ENCODE measurements at places on chromosomes 12 and 14.

GRCh38 chr12:113049976-113050742 lies 6.4 kb upstream of the DTX1 start:
- no peak for DNase-seq

GRCh38 chr12:1553987-1554982 lies 40.1 kb downstream of the FBXL14 start:
- no peak for DNase-seq

GRCh38 chr14:105137481-105138020 lies 31.0 kb downstream of the JAG2 start:
- no peak for DNase-seq

DNA sequence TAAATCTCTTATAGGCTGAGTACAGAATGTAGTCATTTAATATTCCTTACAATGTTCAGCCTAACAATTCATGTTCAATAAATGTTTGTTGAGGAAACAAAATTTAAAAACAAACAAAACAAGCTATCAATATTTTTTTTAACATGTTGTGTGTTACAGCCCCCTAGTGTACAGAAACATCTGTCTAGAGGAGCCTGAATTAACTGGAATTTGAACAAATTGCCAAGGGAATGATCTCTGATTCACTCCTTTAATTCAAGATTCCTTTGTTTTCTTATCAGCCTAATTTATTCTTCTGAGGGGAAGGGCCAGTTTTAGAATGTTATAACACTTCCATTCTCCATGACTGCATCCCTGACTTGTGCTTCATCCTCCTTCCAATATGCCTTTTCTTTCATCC lies 127.2 kb downstream of the CMAS start:
- DNase-seq: no peak

DNA sequence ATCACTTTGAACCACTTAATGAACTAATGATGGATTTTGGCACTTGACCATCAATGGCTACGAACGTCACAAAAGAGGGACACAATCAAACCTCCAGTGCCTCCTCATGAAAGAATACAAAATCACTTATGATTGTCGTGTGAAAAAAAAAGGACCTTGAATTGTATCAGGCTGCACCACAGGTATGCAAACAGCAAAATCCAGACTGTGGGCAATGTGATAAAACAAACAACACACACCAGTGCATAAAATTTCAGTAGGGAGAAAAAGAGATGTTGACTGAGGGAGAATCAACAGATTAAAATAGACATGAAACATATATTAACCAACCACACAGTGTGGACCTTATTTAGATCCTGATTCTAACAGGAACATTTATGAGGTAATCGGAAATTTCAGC lies 2.6 kb downstream of the TSPAN8 start:
- DNase-seq: no peak

DNA sequence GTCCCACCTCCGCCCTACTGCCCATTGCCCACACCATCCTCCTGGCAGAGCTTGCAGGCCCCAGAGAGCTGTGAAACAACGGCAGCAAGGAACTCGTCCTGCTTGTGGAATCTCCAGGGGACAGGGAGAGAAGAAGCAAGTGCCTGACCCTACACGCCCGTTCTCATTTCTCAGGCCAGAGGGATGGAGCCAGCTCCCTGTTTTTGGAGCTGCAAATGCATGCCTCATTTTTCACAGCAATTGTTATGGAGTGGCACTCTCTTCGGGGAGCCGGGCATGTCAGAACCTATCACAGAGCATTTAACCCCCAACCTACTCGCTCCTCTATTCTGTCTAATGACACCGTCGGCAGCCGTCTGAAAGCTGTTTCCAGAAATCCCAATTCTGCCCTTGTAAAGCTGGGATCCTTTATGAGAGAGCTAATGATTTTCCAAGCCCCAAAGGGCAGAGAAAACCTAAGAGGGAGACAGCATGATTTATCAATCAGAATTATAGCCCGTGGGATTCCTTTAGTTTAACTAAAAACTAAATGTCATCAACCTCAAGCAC lies 222.3 kb upstream of the NOS1 start:
- no peak for DNase-seq

- DNase-seq: no peak
These were observed 59.2 kb downstream of the PPFIBP1 start for GRCh38 chr12:27583057-27583797.

DNA sequence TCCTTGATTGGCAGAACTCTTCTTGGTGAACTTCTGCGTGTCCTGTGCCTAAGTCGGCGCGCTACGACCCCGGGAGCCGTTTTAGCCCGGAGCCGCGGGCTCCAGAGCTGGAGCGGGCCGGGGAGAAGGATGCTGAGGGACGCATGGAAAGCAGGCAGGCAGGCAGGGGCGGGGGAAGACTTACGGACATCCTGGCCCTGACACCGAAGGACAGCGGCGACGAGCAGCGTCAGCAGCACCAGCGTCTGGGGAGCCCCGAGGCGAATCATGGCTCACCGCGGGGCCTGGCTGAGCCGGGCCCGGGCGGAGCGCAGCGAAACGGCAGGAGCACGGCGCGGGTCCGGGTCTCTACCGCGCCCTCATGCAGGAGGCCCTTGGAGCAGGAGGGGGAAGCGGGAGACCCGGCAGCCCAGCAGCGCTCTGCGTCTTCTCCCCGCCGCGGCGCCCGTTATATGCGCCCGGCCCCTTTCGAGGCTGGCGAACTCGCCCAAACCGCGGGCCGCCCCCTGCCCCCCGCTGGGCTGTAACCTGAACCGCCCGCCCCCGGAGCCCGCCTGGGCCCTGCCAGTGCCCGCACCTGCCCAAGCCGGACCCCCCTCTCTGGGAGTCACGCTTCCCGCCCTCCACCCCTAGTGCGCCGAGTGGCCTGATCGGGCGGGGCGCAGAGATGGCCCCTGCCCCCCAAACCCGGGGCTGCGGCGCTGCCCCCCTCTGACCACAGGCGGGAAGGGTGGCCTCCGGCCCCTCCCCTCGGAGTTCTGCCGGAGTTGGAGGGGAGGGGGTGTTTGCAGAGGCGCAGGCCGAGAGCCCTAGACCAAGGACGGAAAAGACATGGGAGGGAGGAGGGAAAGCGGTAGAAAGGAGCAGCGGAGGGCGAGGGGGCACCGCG lies at the start of gene COL2A1:
COL2A1 (minus strand) TSS at position 424 of the 889 bp plus-strand sequence; CDS start at position 269, 155 bp downstream.
- no peak for DNase-seq

Measured in activated T-helper 2 cell treated with anti-CD3 and anti-CD28 coated beads, Interferon-gamma antibody, Interleukin-2, Interleukin-4, amounts not matched to agents 10 μg/mL and 5 μg/mL and 100 μg/mL, durations not matched to agents 14 hours and 24 hours and 36 hours (primary cell).